ENCODE measurements at places on chromosomes 3 and 15.
A peak's percentile ranks its signal among the peaks of the same experiment; 100 is the strongest.

DNA sequence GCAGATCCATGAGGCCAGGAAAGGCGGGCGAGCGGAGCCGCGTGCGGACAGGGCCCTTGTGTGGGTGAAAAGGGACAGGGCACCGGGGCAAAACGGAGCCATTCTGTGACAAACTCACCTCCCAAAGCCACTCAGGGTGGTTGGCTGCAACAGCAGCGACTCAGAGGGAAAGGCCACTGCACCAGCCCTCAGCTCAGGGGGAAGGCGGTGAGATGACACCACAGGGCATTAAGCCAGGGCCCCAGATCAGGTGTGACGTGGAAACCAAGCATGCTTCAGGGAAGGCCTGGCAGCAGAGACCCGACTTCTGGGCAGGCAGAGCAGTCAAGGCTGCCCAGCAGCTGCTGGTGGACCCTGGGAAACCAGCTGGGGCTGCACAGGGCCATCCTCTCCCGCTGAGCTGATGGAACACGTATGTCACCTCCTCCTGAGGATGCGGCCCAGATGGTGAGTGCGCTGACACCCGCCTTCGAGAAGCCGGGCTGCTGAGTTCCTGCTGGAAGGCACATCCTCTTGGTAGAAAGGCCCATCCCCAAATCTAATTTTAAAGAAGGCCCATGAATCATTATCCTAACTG lies 82.3 kb downstream of the CHSY1 start:
- DNase-seq, result no peak

GRCh38 chr3:18030371-18030870 lies 288.0 kb upstream of the TBC1D5 start:
- DNase-seq, result no peak

- peak; percentile 12 for DNase-seq
These were observed 228.2 kb upstream of the ZPLD1 start for GRCh38 chr3:102206511-102207031.

GRCh38 chr3:133404920-133405319 lies 5.1 kb downstream of the BFSP2 start:
- no peak for DNase-seq

- no peak for DNase-seq
These were observed 517.9 kb downstream of the MECOM start for GRCh38 chr3:169145540-169146178.

DNA sequence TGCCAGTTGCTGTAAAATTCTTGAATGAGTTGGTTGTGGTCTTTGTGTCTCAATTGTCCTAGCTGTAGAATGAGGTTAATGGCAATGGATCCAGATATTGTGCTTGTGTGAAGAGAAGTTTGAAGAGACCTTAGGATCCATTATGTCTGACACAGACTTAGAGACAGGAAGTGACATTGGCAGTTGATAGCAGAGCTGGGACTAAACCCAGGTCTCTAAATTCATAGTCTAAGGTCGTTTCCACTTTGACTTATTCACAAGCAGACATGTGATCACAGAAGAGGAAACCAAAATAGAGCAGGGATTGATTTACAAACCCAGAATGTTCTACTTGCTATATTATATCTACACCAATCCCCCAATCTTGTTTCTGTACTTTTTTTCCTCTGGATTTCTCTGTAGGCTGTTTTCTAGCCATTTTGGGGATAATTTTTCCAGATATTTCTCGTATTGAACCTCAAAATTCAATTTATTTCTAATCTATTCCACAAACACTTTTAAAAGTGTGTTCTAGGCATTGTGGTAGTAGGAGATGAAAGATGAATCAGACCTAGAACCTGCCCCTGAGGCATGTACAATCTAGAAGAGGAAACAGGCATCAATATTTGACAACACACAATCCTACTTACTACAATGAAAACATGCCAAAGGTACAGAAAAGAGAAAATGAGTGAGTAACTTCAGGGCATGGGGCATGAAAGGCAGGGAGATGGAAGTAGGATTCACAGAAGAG lies 123.3 kb downstream of the NFKBIZ start:
- no peak for DNase-seq

DNA sequence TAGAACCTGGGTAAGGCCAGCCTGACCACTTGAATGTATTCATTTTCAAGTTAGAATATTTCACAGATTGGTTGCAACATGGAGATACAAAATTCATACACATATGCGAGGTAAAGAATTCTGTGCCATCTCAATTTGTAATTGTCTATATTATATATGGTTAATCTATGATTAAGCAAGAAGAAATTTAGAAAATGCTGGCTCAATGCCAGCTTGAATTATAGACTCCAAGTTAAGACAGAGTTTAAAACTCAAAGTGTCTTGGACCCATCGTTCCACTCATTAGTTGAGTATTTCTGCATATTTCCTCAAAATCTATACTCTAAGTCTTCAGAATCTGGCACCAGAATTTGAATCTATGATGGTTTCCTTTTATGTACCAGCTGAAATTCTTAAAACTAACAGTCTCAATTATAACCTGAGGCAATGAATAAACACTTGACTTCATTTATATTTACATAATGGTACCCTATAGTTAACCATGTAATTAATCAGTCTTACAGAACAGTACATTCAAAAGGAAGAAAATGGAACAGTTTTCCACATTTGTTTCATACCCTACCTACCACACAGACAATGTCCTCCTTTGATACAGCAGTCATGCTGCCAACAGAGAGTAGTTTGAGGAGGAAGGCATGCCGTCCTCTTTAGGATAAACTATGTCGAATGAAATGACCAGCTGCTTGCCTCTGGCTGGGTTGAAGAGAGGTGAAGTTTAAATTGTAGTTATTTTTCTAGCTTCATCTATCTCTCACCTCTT lies 95.7 kb downstream of the CD47 start:
- DNase-seq, result no peak

DNA sequence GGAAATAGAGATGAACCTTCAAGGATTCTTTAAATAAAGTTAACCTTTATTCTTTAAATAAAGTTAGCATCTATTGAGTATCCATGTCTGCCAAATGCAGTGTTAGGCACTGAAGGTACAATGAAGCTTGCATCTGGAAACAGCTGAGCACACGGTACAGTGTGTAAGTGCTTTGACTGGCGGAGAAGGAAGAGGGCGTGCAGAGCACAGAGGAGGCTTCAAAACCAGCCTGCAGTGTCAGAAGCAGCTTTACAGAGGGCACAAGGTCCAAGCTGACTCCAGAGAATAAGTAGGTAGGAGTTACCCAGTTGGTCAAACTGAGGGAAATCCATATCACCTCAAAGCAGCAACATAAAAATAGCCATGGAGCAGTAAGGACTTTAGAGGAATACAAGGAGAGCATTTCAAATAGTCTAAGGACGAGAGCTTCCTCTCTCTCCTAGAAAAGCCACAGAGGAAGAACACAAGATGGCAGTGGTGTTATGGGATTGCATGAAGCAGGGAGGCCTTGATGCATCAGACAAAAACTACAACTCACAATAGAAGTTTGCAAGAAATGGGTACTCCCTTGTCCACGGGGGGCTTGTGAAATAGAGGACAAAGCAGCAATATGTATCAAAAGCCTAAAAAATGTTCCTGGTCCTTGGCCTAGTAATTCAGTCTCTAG lies 60.3 kb upstream of the PPP2R3A start:
- DNase-seq, result no peak

DNA sequence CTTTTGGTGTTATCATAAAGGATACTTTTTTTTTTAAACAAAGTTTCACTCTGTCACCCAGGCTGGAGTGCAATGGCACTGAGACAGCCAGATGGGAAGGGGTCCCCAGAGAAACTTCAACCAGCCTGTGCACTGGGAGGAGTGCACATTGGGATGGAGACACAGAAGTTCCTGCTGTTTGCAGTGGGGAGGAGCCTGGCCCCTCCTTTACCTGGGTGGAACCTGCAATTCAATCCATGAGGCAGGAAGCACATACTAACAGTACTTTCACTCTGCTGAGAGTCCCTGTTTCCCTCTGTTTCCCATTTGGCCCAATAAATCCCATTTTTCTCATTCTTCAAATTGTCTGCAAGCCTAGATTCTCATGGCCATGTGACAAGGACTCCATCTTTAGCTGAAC lies 42.3 kb upstream of the LHFPL4 start:
- DNase-seq, result no peak

DNA sequence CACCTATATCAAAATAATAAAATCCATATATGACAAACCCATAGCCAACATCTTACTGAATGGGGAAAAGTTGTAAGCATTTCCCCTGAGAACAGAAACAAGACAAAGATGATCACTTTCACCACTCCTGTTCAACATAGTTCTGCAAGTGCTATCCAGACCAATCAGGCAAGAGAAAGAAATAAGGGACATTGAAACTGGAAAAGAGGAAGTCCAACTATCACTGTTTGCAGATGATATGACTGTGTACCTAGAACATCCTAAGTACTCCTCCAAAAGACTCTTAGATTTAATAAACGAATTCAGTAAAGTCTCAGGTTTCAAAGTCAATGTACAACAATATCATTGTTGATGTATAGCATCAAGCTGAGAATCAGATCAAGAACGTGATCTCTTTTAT lies 35.6 kb upstream of the FGF7 start:
- DNase-seq, result no peak

- DNase-seq, result no peak
These were observed 634 bp downstream of the MINDY2 start for GRCh38 chr15:58771621-58772250.

GRCh38 chr3:177345973-177346503 lies 148.8 kb upstream of the TBL1XR1 start:
- no peak for DNase-seq

DNA sequence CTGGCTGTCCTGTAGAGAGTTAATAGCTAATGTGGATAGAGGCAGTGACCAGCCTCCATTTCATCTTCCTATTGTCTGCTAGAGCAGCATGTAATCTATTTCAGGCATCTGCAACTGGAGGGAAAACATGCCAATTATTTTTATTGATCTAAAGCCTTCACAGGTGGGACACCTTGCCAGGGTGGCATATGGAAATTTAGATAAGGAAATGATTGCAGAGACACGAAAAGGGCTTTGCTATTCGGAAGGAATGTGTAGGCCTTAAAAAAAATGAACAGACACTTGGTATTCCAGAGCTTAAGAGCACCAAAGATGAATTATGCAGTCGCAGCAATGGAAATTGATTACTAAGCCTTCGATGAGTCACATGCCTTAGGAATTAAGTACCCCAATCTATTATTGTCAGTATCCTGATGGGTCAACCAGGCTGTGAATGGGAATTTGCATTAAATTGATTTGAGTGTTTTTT lies 454.7 kb downstream of the SQOR start:
- DNase-seq, result no peak

DNA sequence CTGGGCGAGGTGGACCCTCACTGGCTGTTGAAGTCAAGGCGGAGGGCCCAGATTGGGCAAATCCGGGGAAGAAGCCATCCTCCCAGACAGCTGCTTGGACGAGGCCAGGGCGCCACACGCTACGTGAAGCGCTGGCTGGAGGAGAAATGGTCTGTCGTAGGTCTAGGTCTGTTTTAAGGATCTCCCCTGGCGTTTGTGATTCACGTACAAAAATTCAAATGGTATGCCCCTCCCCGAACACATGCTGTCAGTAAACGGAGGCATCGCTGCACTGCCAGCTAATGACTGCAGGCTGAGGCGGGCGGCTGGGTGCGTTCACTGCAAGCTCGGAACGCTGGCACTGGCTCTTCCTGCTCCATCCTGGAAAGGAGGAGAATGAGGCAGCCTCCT lies 69.9 kb downstream of the EPHB3 start:
- DNase-seq, result no peak

DNA sequence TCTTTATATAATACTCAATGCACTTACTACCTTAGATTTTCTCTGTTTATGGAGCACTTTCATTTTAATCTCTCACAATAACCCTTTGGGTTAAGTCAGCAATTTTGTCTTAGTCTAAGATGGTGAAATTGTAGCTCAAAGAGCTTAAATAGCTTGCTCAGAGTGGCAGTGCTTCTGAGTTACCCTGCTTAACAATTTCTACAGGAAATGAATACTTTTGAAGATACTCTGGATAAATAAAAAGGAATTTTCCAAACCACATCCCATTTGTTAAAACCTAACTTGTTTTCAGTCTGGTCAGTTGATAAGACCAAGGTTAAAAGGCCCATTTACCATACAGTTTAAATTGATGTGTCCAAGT lies 37.2 kb downstream of the HMG20A start:
- DNase-seq, result no peak

DNA sequence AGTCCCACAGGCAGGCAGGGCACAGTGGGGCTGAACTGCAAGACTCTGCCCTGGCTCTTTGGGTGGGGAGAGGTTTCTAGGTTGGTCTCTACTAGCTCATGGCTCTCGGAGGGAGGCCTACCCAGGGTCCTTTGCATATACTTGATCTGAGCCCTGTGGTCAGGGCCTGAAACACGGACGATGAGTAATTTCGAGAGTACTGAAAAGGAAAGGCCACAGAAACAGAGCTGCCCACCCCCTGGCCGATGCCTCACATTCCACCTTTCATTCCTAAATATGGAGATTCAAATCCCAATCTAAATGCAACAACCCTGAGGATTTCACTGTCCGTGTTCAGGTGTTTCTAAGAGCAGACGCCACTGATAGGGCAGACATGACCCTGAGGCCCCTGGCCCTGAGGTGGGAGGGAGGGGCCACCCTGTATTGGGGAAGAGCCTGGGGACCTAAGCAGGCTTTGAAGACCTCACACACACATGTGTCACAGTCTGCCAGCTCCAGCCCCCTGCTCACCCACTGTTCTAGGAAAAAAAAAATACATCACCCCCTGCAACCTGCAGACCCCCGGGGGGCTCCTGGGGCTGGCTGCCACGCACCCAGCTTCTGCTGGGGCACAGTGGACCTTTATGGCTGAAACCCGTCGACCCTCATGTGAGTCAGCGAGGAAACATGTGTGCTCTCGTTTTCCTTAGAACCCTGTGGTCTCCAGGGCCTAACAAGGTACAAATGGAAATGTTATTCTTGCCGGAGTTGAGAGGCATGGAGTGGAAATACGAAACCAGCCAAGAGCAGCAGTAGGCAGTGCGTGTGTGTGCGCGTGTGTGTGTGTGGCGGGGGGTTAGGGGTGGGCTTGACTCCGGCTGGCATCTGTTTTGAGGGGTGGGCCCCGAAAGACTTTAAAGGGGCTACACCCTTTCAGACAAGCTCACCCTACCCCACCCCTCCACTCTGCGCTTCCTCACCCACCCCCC lies 112.7 kb downstream of the CHSY1 start:
- no peak for DNase-seq

DNA sequence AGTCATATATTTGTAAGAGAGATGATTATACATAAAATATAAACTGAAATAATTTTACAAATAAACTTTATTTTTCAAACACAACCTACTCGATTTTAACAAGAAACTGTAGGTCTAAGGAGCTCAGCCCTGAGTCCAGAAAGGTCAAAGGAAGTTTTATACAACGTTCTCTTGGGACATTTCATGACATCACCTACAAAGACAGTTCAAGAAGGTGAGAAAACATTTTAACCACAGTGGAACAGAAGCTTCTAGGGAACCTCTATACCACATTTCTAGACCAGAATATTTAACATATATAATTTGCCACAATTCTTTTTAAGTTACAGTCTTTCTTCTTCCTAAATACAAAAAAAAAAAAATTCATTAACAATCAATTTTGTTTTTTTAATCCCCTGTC lies 40.1 kb downstream of the CBLB start:
- no peak for DNase-seq

All from GOT3 (cell line).